ENCODE measurements at places on chromosomes 16 and 17.
A peak's percentile ranks its signal among the peaks of the same experiment; 100 is the strongest.

DNA sequence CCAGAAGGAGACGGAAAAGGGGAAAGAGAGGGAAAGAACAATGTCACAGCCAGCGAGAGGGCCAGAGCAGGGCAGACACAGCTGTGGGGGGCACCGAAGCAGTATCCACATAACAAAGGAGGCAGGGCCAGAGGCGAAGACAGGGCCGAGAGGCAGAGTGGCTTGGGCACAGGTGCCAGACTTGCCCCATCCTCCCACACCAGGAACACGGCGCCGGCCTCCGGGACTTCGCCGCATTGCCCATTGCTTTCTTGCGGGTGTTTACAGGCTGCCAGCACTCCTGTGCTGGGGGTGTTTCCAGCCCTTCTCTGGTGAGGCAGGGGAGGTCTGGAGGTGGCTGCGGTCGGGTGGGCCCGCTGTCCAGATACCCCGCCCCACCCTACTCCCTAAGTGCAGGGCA, 78.0 kb downstream of the ENGASE start:
- DNase-seq, result no peak

DNA sequence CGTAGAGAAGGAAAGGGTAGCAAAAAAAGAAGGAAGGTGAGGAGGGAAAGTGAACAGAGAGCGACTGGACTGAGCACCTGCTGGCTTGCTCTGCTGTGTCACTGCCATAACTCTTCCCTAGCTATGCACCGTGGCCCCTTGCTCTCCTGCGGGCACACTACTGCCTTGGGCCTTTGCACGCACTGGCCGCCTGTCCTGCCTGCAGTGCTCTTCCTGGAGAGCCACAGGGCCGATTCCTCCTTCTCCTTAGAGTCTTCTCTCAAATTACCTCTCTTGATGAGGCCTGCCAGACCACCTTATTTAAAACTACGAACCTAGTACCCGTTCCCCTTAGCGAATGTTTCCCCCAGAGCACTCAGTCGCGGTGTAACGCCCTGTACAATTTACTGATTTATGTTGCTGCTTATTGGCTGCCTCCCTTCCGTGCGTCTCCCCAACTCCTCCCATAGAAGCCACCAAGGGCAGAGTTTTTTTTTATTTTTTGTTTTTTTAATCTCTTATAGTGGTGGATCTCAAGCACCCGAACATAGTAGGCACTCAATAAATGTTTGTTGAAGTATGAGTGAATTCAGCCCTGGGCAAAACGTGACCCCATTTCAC, 70.3 kb downstream of the RAI1 start:
- no peak for DNase-seq

GRCh38 chr17:40362696-40363110, 1.8 kb downstream of the GJD3 start:
- DNase-seq, result peak; percentile 86

GRCh38 chr17:28712032-28712704, 480 bp upstream of the PROCA1 start:
- peak; percentile 54 for DNase-seq

DNA sequence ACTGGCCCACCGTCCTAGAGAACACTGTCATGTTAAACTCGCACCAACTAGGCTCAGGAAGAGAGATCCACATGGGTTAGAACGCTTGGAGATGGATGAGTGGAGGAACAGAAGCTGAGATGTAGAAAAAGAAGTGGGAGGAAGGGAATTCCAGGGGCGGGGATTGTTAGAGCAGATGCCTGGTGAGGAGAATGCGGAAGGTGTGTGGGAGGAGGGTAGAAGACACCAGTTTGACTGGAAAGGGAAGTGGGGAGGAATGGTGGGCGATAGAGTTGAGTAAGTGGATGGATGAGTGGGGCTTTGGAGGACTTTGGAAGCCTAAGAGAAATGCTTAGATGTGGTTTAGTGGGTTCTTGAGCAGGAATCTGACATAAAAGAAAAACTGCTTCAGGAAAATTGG, 37.4 kb downstream of the DHX38 start:
- DNase-seq, result no peak

GRCh38 chr16:85853547-85854545, 45.1 kb upstream of the IRF8 start:
- no peak for DNase-seq

DNA sequence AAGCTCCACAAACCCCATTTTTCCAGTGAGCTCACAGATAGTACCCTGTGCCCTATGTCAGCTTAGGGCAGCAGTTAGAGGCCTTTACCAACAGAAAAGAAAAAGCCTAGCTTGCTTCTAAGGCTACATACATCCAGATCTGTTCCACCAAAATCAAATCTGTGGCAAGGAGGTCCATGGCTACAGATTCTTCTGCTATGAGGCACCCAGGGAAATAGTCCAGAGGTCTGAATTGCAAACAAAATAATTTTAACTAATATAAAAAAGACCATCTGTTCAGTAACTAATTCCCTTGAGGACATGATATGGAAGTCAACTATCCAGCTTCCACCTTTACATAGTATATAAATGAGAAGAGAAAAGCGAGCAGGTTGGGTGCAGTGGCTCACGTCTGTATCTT, 129.3 kb downstream of the PARN start:
- DNase-seq, result no peak

DNA sequence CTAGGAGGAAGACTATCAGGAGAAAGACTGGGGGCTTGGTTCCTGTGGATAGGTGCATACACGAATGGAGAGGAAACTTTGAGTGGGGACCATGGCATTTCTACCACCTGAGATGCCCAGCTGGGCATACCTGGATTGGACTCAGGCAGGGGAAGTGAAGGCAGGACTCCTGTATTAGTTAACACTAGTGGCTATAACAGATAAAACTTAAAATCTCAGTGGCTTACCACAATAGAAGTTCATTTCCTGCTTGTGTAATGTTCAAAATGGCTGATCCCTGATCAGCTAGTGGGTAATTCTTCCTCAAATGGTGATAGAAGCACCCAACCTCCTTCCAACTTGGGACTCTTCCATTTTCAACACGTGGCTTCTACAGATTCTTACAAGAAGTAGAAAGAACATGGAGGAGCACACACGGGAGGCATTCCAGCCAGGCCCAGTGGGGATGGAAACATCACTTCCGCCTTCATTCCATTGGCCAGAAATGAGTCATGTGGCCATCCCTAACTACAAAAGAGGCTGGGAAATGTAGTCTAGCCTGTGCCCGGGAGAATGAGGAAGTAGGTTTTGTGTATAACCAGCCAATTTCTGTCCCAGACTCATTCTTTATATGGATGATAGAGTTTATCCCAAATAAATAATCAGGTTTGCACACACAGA, 112.1 kb downstream of the UTP18 start:
- DNase-seq, result no peak

GRCh38 chr17:81422776-81423697, 27.8 kb downstream of the BAHCC1 start:
- no peak for DNase-seq

GRCh38 chr16:87815567-87815966, 49.8 kb upstream of the KLHDC4 start:
- no peak for DNase-seq

- no peak for DNase-seq
These were observed 15.5 kb upstream of the SUPT4H1 start for GRCh38 chr17:58367461-58367860.

DNA sequence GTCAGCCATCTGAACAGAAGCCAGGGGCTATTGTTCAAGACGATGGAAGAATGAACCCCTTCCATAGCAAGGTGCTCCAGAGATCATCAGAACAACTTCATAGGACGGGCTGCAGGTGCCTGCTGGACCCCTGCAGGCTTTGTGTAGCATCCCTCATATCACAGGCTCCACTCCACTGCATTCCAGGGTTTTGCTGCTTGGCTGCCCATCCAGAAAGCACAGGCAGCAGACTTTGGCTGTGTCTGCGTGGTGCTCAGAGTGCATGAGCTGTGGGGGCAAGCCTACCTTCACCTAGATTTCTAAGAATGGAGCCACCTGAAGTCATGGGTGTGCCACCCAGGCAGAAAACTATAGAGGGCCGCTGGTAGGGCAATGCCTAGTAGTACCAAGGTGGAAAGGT, 93.9 kb upstream of the NLRP1 start:
- no peak for DNase-seq

GRCh38 chr16:53561101-53561888, 58.3 kb upstream of the AKTIP start:
- DNase-seq, result no peak

GRCh38 chr17:75980188-75981018, 1.4 kb downstream of the TEN1 start:
- DNase-seq, result no peak

- DNase-seq, result no peak
These were observed 65.2 kb upstream of the SMIM36 start for GRCh38 chr17:55576237-55576995.

DNA sequence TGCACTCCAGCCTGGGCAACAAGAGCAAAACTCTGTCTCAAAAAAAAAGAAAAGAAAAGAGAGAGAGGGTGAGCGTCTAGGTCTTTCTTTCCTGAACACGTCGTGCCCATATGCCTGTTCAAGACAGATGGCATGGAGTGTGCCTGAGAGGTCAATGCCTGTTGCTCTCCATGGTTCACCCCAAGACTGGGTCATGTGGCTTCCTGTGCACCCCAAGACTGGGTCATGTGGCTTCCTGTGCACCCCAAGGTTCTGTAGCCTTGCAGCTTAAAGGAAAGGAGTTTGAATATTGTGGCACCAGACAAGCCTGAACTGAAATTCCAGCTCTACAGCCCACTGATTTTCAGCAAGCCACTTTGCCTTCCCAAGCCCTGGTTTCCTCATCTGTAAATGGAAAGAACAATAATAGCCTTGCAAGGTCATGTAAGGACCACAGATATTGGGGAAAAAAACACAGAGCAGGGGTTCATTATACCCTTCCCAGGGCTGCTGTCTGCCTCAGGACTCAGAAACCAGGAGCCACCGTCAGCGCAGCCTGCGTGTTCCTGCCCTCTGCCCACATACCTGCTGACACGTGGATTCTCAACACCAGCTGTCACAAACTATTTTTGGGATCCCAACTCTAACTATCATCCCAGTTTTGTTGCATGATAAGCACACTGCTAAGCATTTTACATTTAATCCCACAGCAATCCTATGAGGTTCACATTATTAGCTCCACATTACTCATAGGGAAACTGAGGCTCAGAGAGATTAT, 18.0 kb upstream of the NAGS start:
- DNase-seq, result no peak

DNA sequence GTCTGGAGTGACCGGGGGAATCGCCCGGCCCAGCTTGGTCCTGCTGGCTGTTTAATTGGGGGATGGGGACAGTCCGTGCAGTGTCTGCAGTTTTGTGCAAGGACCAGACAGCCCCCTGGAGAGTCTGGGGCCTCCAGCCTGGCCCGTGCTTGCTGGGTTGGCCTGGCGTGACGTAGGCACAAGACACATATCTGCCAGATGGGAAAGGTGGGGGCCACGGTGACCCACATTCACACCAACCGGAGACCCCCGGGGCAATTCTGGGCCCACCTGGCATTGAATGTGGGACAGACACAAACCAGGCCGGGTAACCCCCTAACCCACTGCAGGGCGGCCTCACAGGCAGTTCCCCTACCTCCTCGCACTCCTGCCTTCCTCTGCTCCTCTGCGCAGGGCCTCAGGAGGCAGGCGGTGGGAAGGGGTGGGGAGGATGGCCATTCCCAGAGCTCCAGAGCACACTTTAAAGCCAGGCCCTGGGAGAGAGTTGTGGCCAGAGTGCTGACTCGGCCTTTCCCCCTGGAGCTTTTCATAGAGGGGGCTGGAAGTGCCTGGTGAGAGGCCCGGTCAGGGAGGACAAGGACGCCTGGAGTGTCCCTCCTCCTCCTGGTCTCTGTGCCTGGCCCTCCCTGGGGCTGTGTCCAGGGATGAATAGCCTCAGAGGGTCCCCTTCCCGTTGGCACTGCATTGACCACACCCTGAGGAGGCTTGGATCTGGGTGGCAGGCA, 1.5 kb downstream of the MRC2 start:
- no peak for DNase-seq

DNA sequence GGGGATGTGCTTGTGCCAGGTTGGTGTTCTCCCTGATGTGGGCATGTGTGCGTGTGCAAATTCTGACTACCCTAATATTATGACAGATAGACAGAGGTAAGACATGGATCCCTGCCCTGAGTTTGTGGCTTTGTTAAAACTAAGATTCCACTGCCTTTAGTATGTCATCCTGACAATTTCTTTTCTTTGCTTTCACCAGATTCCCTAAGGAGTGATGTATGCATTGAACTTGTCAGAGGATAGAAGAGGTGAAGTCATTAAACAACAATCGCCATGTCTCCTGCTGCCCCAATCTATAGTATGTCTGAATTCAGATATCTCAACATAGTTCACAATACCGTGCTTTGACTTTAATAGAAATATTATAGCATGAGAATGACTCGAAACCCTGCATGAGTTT, 137.1 kb upstream of the ELAC2 start:
- no peak for DNase-seq

DNA sequence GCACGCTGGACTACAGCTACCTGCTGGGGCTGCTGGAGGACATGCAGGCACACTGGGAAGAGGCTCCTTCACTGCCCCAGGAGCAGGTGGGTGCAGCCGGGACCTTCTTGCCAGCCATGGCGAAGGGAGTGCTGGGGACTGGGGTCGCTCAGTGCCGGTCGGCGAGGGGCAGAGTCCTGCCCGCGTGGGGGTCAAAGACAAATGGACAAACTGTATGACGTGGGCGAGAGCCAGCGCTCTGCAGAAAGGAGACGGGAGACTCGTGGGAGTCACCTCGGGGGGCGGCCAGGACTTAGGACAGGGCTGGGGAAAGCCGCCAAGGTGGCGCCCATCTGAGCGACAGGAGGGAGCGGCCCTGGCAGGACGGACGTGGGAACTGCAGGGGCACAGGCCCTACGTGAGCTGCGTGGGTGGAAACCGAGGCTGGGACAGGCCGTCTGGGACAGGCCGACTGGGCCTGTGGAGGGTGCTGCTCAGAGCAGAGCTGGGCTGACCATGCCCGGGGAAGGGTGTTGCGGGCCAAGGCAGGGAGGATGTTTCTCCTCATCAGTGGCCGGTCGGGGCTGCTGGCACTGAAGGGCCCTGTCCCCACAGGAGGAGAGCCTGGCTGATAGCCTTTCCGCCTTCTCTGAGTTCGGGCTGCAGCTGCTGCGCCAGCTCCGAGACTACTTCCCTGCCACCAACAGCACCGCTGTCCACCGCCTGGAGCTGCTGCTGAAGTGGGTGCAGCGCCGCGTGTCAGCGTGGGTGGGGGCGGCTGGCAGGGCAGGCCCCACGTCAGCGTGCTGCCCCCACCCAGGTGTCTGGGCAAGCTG, 8.0 kb downstream of the TSR3 start:
- no peak for DNase-seq
